NCI-H1105 treated with DMSO at 0.1 percent for 48 hours (cell line): ENCODE measurements at places on chromosomes 7 and 10.
A peak's percentile ranks its signal among the peaks of the same experiment; 100 is the strongest.

DNA sequence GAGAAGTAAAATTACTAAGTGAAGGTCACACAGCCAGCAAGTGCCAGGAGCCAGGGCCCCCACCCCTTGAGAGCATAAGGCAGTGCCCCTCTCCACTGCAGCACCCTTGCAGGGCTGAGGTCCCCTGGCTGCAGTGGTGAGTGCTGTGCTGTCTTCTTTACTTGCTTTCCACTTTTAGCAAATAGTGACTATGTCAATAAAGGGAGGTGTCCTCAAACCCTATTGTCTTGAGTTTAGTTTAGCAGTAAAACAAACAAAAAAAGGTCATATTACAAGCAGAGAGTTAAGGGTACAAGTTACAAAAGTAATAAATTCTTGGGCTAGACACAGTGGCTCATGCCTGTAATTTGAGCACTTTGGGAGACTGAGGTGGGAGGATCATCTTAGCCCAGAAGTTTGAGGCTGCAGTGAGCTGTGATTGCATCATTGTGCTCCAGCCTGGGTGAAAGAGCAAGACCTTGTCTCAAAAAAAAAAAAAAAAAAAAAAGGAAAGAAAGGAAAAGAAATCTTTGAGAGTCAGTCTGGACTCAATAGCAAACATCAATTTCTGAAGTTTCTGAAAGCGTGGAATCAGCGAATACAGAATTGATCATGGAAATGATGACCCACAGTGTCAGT lies 39.0 kb upstream of the KIF5B start:
- DNase-seq: no peak

DNA sequence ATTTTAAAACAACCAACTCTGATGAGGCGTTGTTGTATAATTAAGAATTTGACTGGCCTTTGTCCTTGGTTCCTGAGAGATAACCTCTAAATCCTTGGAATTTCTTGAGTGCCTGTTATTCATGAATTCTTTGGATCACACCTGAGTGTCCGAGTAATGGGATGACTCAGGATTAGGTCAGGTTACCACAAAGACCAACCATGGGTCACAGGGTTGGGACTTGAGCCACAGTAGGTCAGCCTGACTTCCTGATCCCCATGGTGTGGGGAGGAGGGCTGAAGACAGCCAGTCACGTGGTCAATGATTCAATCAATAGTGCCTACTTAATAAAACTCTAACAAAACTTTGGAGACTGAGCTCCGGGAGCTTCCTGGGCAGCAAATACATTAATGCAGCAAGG lies 192.5 kb downstream of the GFRA1 start:
- DNase-seq: no peak

GRCh38 chr7:48312151-48312550 lies 140.9 kb downstream of the ABCA13 start:
- DNase-seq: no peak

- no peak for DNase-seq
These were observed 83.3 kb upstream of the FGL2 start for GRCh38 chr7:77282897-77283296.

- no peak for DNase-seq
These were observed 98.7 kb downstream of the CTBP2 start for GRCh38 chr10:125061557-125062226.

DNA sequence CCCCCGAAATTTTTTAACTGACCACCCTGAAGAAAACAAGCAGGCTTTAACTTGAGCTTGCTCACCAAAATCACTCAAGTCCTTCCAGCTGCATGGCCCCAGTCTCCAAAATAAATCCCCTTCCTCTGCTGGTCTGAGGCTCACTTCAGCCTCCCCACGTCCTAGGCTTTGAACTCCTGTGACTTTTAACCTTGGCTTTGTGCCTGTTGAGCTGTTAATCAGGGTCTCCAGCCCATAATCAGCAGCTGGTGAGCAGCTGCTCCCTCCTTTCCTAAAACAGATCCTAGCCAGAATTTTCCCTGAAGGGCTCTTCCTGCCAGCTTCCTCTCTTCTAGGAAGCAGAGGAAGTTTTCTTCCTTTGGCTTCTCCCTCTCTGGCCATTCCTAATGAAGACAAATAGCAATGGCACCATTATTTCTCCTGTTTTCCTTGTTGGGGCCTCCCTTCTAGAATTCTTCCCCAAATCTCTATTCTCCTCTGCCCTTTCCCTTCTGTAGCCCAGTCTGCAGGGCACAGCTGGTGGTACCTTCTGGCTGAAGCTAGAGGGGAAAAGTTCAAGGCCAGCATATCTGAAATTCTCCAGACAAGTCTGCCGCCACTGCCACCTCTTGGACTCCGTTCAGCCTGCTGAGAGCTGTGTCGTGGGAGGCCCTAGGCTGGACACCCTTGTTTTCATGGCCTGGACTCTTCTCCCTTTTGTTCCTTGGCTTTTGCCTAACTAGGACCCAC lies 152.1 kb downstream of the NOC3L start:
- DNase-seq: no peak

GRCh38 chr7:52009181-52009580 lies 692.6 kb upstream of the COBL start:
- DNase-seq: no peak

DNA sequence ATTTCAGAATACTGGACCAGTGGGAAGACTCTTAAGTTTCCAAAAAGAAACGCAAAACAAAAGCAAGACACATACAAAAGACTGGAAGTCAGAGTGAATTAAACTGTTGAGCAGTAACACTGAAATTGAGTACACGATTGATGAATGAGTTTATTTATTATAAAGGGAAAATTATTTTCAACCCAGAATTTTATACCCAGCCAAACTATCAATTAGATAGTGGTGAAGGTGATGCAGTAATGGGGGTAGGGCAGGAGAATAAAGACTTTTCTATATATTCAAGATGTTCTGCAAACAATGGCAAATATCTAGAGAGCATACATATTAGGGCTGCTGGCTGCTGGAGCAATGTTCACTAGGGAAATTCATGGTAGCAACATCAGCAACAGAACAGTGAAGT lies 143.7 kb upstream of the NPVF start:
- no peak for DNase-seq

- DNase-seq: no peak
These were observed 4.7 kb downstream of the EEPD1 start for GRCh38 chr7:36157527-36158320.

DNA sequence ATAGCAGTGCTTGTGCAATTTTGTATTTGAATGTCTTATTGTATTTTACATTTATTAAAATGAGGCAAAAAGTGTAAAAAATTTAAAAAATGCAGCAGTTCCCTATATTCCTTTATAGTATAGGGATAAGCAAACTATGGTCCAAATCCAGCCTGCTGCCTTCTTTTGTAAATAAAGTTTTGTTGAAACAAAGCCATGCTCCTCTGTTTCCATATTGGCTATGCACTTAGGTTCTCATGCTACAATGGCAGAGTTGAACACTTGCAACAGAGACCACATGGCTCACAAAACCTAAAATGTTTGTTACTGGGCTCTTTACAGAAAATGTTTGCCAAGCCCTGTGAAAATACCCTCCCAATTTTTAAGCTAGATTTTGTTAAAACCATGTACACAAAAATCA lies 50.1 kb downstream of the ARHGAP12 start:
- DNase-seq: no peak

- DNase-seq: no peak
These were observed 178.8 kb downstream of the ARL4A start for GRCh38 chr7:12866207-12866606.

DNA sequence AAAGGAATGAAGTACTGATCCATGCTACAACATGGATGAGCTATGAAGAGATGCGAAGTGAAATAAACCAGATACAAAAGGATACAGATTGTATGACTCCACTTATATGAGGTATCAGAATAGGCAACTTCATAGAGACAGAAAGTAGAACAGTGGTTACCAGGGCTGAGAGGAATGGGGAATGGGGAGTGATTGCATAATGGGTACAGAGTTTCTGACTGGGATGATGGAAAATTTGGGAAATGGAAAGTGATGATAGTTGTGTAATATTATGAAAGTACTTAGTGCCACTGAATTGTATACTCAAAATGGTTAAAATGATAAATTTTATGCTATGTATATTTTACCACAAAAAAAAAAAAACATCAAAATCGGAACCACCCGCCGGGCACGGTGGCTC lies 3.9 kb downstream of the ATXN7L1 start:
- DNase-seq: no peak

- peak; percentile 71 for DNase-seq
These were observed 237.4 kb downstream of the FOXP2 start for GRCh38 chr7:114652041-114652440.

DNA sequence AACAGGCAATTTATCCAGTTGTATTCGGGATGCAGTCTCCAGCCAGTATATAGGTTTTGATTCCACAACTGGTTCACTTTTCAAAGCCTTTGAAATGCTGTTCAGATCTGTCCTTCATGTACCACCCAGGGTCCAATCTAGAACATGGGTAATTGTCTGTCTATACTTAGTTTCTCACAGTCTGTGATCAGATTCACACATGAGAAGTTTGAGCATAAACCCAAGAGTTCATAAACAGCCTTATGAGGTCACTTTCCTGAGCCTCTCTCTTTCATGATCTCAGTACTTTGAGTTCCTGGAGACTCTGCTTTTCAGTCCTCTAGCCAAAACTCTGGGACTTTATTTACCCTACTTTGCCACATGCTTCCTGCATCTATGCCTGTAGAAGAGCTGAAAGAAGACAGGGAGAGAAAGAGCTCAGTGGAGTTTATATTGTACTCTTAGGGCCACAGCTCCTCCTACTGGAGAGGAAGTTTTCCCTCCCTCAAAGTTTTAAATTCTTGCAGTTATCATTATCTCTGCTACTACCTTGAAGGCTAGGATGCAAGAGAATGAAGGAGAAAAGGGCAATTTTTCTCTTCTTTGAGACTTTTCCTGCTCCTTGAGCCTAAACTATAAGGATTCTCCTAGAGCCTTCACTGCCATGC lies 172.0 kb downstream of the ZEB1 start:
- DNase-seq: peak; percentile 14

DNA sequence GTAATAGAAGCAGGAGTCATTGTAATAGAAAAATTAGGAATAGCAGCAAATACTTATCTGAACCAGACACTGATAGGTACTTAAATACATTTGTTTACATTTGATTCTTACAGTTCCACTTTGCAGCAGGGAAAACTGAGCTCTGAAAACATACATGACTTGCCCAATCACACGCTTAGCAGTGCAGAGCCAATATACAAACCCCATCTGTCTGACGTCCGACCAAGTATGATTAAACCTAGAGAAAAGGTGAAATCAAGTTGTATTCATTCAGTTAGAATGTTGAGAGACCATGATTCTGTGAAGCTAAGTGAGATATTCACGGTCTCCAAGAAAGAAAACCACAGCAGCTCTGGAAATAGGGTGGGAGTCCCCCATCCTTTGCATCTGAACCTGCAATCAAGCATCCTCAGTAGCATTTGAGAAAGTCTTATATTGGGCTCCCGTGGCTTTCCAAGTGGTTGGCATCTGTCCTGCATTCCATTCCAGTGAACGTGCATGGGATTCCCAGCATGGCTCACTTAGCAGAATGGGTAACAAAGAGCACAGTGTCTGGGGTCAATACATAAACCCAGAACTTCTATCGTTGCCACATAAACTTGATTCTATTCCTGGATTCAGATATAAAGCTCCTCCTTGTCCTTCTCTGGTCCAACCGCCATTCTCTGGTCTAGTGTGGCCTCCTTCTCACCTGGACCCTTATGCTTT lies 148.7 kb upstream of the RSU1 start:
- DNase-seq: no peak

DNA sequence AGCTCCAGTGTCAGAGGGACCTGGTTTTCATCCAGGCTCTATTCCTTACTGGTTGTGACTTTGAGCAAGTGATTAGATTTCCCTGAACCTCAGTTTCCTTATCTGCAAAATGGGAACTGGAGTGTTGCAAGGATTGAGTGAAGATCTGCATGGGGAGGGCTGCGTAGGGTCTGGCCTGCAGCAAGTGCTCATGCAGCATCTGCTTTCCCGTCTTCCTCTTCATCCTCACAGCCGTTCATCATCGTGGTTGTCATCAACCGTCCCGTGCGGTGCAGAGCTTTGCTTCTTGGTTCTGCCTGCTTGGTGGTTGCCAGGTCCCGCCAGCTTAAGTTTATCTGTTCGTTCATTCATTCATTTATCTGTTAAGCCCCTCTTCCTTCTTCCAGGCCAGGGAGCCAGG lies 135.0 kb downstream of the GRK5 start:
- no peak for DNase-seq

- DNase-seq: peak; percentile 33
These were observed 66.4 kb downstream of the EXOC6 start for GRCh38 chr10:92914478-92915325.

DNA sequence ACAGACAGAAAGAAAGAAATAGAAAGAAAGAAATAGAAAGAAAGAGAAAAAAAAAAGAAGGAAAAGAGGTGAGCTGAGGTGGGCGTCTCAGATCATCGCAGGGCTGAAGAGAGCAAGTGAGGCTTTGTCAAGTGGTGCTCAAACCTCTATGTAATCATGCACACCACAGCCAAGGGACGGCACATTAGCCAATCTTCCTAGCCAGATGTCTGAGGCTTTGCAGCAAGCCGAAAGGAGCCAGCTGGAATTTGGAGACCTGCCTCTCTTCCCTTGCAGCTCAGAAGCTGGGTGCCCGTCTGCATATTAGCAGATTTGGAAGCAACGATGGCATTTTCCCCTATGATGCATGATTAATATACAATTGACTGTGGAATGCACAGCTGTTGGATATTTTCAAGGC lies 52.5 kb downstream of the ADRA2A start:
- no peak for DNase-seq

DNA sequence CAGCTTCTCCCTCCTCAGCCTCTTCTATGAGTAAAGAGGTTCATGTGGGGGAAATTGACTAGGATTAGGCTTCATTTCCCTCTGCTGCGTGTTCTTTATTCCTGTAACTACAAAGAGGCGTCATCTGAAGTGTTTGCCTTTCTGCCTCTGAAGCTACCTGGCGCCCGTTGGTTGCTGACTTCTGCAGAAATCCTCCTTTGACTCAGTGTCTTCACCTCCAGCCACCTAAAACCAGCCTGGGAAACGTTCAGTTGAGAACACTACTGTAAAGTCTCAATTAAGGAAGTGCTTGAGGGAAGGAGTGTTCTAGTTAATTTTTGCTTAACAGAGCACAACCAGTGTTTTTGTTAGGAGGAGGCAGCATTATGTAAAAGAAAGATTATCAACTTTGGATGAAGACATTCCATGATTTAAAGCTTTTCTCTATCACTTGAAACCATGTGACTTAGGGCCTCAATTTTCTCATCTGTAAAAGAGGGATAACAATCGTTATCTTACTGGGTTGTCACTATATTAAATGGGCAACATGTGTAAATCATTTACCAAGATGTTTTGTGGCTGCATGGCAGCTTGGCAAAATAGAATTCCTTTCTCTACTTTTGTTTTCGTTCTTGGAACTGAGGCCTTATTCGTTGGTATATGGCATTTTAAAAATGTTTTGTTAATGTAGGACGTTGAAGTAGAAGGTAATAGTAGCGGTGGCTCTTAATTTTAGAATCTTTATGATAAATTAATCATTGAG lies 642.9 kb downstream of the SDK1 start:
- no peak for DNase-seq

DNA sequence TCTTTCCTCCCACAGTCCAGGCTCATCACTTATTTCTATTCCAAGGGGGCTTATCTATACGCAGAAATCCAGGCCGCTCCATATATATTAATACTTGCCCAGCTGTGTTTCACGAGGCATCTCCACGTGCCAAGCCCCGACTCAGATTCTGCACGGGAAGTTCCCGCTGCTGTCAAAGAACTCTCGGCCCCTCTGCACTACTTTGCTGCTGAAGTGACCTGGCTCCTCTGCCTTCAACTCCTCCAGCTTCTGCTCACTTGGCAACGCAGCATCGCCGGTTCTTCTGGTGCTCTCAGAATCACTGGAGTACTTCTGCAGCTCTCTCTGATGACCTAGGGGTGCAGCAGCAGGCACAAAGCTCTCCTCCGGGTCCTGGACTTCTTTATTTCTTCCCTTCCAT lies 9.7 kb upstream of the CHST12 start:
- no peak for DNase-seq
